ENCODE measurements at places on chromosomes 6 and 20.

DNA sequence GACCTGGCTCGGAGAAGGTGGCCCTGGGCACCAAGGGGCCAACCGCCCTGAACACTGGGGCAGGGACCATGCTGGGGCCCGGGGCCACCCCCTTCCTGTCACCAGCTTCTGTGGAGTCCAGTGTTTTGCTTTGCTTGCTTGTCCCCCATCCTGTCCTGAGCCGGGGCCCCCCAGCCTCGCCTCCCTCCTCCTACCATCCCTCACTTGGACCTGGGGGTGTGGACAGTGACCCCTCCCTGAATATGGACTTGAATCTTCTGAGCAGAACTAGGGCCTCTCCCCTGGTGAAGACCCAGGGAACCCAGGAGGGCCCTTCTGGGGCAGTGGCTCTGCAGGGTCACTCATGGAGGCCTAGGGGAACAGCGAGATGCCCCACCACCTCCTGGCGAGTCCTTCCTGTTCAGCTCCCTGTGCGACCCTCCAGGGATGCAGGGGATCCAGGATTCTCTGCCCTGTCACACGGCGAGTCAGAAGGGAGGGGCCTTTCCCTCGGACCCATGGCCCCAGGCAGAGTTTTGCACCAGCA lies 41.6 kb downstream of the VSTM2L start:
- no peak for DNase-seq

GRCh38 chr6:163531122-163531521 lies 116.6 kb downstream of the QKI start:
- no peak for DNase-seq

DNA sequence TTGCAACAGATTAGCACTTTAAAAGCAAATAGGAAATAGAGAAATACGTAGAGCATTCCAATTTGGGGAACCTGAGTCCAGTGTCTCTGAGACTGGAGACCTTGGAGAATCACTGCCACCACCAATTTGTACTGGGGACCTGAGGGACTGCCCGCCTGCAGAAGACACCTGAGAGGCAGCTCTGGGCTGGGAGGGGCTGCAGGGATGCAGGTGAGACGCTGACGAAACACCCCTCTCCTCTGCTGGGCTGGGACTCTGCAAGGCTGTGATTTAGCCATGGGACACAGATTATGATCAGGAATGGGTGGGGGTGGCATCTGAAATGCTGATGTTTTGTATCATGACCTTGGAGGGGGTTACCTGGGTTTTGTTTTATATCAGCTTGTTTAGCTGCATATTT lies 7.0 kb upstream of the APMAP start:
- no peak for DNase-seq

GRCh38 chr6:15614277-15614676 lies 48.6 kb downstream of the DTNBP1 start:
- no peak for DNase-seq

- no peak for DNase-seq
Observed at GRCh38 chr20:16939051-16939450, 190.9 kb downstream of the OTOR start.

DNA sequence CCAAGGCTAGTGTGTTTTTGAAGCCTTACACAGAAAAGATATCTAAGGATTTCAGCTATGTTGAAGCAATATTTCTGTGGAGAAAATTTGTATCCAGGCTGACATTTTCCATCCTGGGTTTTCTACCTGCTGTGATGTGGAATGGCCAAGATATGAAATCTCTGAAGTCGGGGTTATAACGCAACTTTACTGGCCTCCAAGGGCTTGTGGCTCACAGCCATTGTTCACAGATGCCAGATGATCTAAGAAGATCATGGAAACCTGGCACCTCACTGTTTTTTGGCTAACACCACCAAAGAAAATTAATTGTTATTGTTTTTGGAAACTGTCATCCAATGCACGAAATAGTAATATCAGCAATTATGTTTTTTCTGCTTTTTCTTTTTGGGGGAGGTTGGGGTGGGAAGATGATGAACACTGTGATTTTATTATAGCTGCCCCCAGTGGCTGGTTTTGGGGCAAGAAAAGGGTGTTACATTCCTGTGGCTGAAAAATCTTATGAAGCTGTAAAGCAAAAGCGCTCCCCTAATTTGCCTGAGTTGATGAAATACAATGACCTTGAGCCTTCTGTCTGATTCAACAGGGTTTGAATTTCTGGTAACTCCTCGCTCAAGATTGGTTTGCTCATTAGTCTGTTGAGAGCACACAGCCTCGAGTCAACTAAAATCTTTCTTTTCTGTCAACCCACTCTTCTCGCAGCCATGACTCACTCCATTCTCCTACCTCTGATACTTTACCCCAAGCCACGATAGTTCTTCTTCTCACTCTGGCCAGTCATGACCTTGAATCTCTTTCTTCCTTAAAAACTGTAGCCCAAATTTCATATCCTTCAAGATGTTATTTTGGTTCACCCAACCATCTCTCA lies 236.7 kb downstream of the PAX1 start:
- DNase-seq: no peak

Measured in NCI-H1694 treated with DMSO at 0.1 percent for 48 hours (cell line).